ENCODE measurements at places on chromosomes 2 and 18. TPM values are rescaled to one million over a fixed set of nuclear protein-coding genes. Genes with fewer than 3 reads are reported as not detected.

The NMS gene
- total RNA-seq, result not detected

The DSG2 gene
- total RNA-seq, result 0.07 TPM

The PLCL1 gene
- total RNA-seq, result 0.70 TPM

The SERPINB8 gene
- total RNA-seq, result 17.9 TPM

The MC2R gene
- total RNA-seq, result not detected

The FBXO41 gene
- 25.6 TPM for total RNA-seq

The CACNB4 gene
- total RNA-seq, result 0.20 TPM

The NCL gene
- 1,673 TPM for total RNA-seq

The REG3G gene
- total RNA-seq, result not detected

The C2orf78 gene
- total RNA-seq, result not detected

The ABCA12 gene
- total RNA-seq, result not detected

DNA sequence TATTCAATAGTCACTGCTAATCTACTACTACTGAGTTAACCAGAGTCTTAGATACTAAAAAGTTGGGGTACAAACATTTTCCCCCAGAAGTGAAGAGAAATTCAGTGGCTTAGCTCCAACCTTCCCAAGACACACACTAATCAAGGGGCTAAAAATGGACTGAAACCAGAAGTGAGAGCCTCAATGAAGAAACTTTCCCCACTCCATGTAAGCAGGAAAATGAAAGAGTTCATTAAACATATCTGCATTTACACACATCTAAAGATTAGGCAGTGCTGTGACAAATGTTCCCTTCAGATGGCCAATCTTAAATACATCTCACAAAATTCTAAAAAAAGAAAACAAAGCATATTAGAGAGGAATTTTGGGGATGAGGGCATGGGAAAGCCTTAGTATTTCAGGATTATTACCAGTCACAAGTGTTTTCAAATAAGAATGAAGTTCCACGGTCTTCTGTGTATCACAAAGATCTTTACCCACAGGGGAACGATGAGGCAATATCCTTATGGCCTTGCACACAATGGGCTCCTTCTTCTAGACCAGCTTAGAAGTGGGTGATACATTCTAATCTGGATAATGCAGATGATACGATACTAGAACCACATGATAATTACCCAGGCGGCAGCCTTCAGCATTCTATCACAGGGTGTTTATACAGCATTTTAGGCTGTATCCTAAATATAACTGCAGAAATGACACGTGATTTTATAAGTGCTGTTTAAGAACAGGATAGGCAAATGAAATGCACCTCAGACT is 17.1 kb downstream of the ANKRD44 start:
- peak; percentile 56 for DNase-seq
- peak overlapping the region; percentile 15 for H3K27ac ChIP-seq
- H3K4me3 ChIP-seq, result peak overlapping the region; percentile 13
- H3K36me3 ChIP-seq, result no peaks in the 10 kb centered on the region
- H3K27me3 ChIP-seq, result no peaks in the 10 kb centered on the region

DNA sequence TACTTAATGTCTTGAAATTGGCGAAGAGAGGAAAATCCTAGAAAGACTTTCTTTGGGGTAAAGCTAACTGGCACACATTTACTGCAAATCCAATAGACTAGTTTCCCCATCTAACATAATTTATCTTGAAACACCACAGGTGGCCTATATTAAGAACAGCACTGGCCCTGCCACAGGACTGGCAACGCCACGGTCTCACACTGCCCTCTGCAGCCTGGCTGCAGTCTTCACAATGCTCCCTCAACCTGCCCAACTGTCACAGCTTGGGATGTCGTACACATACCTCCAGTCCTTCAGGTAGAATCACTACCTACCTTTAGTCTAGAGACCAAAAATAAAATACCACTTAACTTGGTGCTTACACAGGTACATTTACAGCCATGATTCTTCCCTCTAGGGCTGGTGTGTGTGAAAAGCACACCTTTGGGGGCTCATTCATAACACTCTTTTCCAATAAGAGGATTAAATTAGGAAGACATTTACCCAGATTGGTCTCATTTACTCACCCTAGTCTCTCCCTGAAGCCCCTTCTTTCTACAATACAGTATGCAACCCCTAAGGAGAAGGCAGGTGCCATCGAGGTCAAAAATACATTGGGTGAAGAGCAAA is 222.2 kb downstream of the C1D start:
- no peaks in the 10 kb centered on the region for H3K36me3 ChIP-seq
- H3K27me3 ChIP-seq, result no peaks in the 10 kb centered on the region
- no peak for DNase-seq
- no peaks in the 10 kb centered on the region for H3K4me1 ChIP-seq

DNA sequence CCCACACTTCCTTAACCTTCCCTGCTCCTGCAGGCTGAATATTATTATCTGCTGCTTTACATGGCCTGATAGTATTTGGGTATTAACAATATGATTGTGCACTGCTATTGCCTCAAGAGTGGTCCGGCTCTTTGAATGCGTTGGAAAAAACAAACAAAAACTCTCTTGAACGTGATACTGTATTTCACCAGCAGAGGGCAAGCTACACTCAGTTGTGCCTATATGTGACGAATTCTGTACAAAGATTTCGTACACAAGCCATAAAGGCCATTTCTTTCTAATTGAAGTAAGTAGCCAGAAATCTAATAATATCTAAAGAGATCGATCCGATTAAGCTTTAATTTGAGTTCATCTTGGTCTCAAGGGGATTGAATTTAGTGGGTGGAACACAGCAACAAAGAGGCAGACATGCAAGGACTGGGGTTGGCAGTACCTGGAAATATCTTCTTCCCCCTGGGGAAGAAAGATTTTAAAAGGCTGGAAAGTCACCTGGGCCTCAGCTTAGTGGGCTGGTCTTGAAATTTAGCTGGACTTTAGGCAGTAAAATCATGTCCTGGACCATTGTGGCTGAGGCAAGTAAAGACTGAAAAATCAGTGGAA is 49.3 kb upstream of the RAB6D start:
- no peak overlapping the region for H3K27ac ChIP-seq
- H3K4me1 ChIP-seq, result no peaks in the 10 kb centered on the region
- H3K36me3 ChIP-seq, result no peaks in the 10 kb centered on the region
- no peak for DNase-seq
- H3K4me3 ChIP-seq, result no peak overlapping the region

DNA sequence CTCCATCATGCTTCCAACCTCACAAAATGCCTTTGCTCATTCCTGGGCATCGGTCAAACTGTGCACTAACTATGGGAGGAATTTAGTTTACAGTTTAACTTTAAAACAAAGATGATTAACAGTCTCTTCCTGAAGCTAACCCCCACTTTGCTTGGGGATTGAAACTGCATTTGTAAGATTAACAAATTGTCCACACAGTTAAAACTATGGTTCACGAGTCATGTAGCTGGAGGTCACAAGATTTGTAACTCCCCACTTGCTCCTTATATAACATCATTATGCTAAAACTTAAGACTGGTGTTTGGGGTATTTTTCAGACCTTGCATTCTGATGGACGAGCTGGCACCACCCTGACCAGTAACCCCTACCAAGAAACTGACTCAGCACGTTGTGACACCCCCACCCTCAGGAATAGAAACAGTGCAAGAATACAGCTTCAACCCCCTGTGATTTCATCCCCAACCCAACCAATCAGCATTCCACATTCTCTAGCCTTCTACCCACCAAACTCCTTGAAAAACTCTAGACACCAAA is 252.3 kb downstream of the MBD5 start:
- H3K36me3 ChIP-seq, result no peaks in the 10 kb centered on the region
- H3K27me3 ChIP-seq, result no peaks in the 10 kb centered on the region
- no peak overlapping the region for H3K4me3 ChIP-seq
- no peak for DNase-seq
- no peak overlapping the region for H3K27ac ChIP-seq

DNA sequence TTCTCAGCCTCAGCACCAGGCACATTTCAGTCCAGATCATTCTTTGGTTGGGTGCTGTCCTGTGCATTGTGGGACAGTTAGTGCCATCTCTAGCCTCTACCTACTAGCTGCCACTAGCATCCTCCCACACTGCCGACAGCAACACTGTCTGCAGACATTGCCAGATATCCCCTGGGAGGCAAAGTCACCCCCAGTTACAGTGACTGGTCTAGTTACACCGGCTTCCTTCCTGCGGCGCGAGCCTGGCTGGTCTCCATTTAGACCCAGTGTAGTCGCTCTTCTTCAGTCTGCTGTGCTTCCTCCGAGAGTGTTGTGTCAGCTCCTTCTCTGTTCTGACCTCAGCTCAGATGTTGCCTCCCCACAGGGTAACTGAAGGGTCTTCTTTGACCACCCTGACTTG is 283.1 kb downstream of the PHLPP1 start:
- H3K27me3 ChIP-seq, result no peaks in the 10 kb centered on the region
- H3K36me3 ChIP-seq, result no peaks in the 10 kb centered on the region
- no peaks in the 10 kb centered on the region for H3K4me1 ChIP-seq
- no peak for DNase-seq

- H3K4me3 ChIP-seq, result no peak overlapping the region
- peaks cover 5% of the 10 kb centered on the region for H3K27me3 ChIP-seq
- H3K4me1 ChIP-seq, result no peaks in the 10 kb centered on the region
- H3K27ac ChIP-seq, result no peak overlapping the region
- no peak for DNase-seq
- no peaks in the 10 kb centered on the region for H3K36me3 ChIP-seq
These were observed 23.2 kb upstream of the KDM3A start for GRCh38 chr2:86417961-86418360.

DNA sequence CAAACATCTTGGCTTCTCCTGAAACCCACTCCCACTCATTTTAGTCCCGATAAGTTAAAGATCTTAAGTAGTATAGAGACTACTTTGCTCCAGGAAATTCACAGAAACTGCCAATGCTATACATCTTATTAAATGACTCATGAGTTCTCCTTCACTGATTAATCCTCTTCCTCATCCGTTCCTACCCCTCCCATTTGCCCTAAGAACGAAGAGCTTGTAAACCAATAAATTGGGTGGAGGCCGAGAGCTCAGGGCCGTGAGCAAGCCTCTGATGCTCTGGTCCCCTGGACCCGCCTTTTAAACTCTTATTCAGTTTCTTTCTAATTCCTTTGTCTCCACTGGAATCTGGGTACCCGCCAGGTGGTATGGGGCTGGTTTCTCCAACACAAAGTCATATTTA is 68.6 kb downstream of the METTL8 start:
- no peak for DNase-seq
- no peak overlapping the region for H3K4me3 ChIP-seq
- no peaks in the 10 kb centered on the region for H3K36me3 ChIP-seq
- H3K4me1 ChIP-seq, result no peaks in the 10 kb centered on the region
- H3K27ac ChIP-seq, result no peak overlapping the region
- no peaks in the 10 kb centered on the region for H3K27me3 ChIP-seq

GRCh38 chr18:48678237-48679115 is 139.6 kb downstream of the CTIF start:
- no peaks in the 10 kb centered on the region for H3K27me3 ChIP-seq
- no peak overlapping the region for H3K4me3 ChIP-seq
- DNase-seq, result no peak
- no peaks in the 10 kb centered on the region for H3K4me1 ChIP-seq

GRCh38 chr2:226835420-226835795 is 446 bp upstream of the RHBDD1 start:
- H3K36me3 ChIP-seq, result no peaks in the 10 kb centered on the region
- H3K27ac ChIP-seq, result peak overlapping the region; percentile 99
- peaks cover 50% of the 10 kb centered on the region for H3K4me1 ChIP-seq
- DNase-seq, result peak; percentile 30

DNA sequence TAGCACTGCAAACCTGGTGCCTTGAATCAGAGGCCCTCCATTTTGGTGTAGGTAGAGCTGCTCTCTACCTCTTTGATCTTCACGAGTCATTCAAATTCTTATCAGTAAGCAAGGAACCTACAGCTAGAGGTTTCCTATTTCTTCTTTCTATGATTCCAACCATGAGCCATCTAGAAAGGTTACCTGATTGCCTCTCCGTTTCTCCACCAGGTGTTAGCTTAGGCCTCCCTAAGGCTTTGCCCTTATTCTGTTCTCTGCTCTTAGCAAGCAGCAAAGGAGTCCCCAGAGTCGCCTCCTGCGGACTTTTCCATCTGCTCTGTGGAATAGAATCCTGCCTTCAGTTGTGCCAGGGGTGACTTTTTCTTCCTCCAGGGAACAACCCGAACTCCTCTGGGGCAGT is 173.6 kb downstream of the GRB14 start:
- no peak for DNase-seq
- H3K27ac ChIP-seq, result no peak overlapping the region
- H3K27me3 ChIP-seq, result no peaks in the 10 kb centered on the region

DNA sequence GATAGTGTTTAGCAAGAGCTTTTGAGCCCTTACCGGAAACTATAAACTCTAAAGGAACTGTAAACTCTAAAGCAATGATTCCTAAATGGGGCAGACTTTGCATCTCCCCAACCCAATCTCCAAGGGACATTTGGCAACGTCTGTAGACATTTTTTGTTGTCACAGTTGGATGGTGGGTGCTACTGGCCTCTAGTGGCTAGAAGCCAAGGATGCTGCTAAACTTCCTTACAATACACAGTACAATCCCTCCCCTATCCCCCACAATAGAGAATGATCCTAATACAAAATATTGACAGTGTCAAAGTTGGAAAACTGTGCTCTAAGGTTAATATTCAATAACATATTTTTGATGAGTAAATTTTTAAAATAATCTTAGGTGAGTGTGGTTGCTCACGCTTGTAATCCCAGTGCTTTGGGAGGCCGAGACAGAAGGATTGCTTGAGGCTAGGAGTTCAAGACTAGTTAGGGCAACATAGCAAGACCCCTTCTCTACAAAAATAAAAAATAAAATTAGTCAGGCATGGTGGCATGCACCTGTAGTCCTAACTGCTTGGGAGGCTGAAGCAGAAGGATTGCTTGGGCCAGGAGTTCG is 66.7 kb downstream of the PTPN4 start:
- H3K36me3 ChIP-seq, result peaks cover 3% of the 10 kb centered on the region
- H3K27me3 ChIP-seq, result no peaks in the 10 kb centered on the region
- H3K27ac ChIP-seq, result no peak overlapping the region
- H3K4me1 ChIP-seq, result peaks cover 18% of the 10 kb centered on the region
- no peak overlapping the region for H3K4me3 ChIP-seq
- DNase-seq, result peak; percentile 26

GRCh38 chr2:9473985-9474360 is 378 bp upstream of the IAH1 start:
- DNase-seq, result peak; percentile 65
- no peaks in the 10 kb centered on the region for H3K27me3 ChIP-seq
- peaks cover 10% of the 10 kb centered on the region for H3K36me3 ChIP-seq
- H3K4me3 ChIP-seq, result peak overlapping the region; percentile 42
- H3K4me1 ChIP-seq, result peaks cover 39% of the 10 kb centered on the region
- peak overlapping the region; percentile 90 for H3K27ac ChIP-seq

GRCh38 chr2:144489315-144489916 is 30.5 kb downstream of the ZEB2 start:
- peaks cover 10% of the 10 kb centered on the region for H3K4me1 ChIP-seq
- no peak overlapping the region for H3K4me3 ChIP-seq
- no peaks in the 10 kb centered on the region for H3K27me3 ChIP-seq

DNA sequence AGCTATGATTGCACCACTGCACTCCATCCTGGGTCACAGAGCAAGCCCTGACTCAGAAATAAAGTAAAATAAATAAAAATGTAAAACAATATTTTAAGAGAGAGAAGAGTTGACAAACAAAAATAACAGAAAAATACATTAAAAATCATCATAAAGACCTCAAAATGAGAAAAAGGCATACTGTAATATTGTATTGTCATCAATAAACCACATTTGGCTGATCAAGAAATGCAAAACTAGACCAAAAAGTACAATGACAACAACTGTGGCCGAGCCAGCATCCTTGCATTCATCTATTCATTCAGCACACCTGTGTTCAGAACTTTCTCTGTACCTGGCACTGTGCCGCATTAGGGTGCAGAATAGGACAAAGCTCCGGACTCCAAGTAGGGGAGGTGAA is 121.8 kb downstream of the ALK start:
- no peak overlapping the region for H3K4me3 ChIP-seq
- H3K36me3 ChIP-seq, result no peaks in the 10 kb centered on the region

Data from CD8-positive, alpha-beta memory T cell (primary cell).